T47D (cell line): ENCODE measurements at places on chromosomes 11 and 22.

DNA sequence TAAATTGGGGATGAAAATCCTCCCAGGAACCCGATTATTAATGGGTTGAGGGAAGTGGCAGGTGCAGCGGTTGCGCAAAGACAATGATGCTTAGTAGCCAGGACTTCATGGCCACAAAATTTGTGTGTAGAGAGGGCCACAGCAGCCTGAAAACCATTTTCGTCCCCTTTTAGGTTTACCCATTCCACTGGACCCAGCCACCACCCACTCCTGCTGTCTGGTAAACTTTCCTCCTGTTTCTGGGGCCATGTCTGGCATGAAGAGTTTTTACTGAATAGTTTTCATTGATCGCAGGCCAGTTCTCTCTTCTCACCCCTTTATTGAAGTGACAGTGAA lies 69.5 kb upstream of the SYT13 start:
- DNase-seq = no peak

DNA sequence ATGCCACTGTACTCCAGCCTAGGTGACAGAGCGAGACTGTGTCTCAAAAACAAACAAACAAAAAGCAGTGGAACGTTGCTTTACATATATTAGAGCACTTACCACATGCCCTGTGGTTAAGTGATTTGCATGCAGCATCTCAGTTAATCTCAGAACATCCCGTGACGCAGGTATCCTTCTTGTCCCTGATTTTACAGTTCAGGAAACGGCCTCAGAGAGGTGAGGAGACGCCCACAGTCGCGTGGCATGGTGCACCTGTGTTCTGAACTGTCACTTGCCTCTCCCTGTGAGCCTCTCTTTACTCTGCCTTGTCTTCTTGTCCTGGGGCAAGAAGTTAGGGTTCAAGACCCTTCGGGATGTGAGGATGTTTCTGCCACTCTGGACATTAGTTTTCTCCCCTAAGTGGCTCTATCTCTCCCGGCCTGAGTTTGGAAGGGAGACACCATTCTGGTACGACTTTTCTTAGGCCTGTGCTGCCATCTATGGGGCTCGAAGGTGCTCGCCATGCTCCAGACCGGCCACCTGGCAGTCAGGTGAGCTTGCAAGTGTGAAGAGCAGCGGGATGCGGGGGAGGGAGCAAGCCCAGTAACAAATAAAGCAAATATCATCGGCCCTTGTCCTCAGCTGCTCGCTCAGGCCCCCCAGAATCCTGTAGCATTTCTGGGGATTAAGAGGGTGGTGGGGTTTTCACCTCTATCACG lies 25.6 kb downstream of the YWHAH start:
- DNase-seq = peak; percentile 90

- DNase-seq = peak; percentile 79
These were observed 432 bp upstream of the GRK2 start for GRCh38 chr11:67265633-67266448.

DNA sequence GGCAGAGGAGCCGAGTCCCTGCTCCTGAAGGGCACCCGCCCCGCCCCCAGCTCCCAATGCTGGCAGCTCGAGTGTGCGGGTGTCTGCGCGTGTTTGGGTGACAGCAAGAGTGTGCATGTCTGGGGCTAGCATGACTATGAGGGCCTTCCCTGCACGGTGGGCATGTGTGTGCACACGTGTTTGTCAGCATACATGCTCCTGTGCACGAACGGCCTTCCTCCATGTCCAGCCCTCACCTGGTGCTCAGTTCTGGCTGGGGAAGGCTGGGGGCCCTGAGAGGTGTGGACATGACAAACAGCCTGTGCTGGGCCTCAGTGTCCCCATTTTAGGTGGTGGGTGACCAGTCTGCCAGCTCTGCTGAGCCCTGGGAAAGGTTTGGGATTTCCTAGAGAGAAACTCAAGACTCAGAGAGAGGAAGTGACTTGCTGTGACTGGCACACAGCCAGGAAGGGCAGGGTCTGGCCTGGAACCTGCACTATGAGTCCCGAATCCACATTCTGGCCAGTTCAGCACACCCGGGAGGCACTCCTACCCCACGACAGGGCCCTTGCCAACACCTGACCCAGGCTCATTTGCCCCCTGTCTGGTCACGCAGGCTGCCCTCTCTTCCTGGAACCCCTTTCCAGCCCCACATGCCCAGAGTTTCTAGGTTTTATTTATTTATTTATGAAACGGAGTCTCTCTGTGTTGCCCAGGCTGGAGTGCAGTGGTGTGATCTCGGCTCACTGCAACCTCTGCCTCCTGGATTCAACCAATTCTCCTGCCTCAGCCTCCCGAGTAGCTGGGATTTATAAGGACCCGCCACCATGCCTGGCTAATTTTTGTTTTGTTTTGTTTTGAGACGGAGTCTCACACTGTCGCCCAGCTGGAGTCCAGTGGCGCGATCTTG lies 3.3 kb upstream of the SHISA8 start:
- DNase-seq = peak; percentile 44

DNA sequence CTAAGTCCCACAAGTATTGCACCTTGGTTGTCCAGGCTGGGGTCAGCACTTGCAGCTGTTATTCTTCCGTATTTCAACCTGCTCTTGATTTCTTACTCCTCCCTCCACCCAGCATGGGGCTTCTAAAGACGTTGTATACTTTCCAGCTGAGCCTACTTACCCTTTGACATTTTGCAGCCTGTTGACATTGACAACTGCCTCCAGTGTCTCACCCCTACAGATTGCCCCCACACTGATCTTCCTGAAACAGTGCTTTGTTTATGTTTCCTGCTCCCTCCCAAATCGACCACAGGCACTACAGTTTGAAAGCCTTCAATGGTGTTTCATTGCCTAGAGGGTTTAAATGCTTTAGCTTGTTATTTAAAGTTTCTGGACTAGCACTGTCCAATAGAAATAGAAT lies 56.6 kb downstream of the FAM83F start:
- DNase-seq = no peak

GRCh38 chr11:30326906-30327305 lies 4.0 kb downstream of the ARL14EP start:
- DNase-seq = no peak

- DNase-seq = no peak
These were observed 268.5 kb upstream of the SYN3 start for GRCh38 chr22:33326540-33327295.

DNA sequence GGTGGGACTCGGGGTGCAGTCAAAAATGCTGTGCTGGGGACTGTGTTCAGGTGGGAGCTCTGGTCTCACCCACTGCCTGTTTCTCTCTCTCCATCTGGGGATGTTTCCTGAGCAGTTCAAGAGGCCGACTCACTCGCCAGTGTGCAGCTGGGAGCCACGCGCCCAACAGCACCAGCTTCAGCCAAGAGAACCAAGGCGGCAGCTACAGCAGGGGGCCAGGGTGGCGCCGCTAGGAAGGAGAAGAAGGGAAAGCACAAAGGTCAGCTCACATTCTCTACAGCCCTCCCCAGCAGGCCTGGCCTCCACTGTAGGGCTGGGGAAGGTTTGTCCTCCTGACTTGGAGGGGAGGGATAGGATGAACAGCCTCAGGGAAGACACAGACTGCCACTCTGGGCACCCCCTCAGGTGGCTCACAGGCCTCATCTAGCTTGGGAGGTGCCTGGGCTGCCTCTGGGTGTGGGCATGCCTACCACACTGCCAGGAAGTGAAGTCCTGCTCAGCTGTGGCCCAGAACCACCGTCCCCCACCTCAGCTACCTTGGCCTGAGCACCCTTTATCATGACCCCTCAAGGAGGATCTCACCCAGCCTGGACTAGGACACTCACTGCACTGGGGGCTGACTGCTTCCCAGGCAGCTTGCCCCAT lies 13.0 kb downstream of the TUB start:
- DNase-seq = no peak

- no peak for DNase-seq
These were observed 79.1 kb downstream of the GUCY1A2 start for GRCh38 chr11:106939157-106939556.

- no peak for DNase-seq
These were observed 82.6 kb downstream of the APIP start for GRCh38 chr11:34833602-34834001.

- no peak for DNase-seq
These were observed 9.4 kb upstream of the FBLN1 start for GRCh38 chr22:45493286-45493771.

DNA sequence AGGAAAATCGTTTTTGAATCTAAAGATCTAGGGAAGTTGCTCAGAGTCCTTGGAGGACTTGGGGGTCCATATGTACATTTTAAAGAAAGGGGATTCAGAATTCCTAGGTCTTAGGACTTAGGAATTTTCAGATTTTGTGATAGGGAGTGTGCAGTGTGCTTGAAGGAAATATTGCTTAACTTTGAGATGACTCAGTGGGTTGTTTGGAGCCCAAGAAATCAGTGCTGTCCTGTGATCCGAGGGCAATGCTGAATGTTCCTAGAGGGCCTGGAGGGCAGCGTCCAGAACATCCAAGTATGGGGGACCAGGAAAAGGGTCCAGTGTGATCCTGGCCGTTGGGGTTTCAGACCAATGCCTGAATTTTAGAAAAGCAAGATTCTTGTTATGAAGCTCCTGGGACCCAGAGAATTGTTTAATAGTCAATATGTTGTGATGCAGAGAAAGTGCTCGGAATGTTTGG lies 3.1 kb upstream of the IGF2 start:
- DNase-seq = no peak

DNA sequence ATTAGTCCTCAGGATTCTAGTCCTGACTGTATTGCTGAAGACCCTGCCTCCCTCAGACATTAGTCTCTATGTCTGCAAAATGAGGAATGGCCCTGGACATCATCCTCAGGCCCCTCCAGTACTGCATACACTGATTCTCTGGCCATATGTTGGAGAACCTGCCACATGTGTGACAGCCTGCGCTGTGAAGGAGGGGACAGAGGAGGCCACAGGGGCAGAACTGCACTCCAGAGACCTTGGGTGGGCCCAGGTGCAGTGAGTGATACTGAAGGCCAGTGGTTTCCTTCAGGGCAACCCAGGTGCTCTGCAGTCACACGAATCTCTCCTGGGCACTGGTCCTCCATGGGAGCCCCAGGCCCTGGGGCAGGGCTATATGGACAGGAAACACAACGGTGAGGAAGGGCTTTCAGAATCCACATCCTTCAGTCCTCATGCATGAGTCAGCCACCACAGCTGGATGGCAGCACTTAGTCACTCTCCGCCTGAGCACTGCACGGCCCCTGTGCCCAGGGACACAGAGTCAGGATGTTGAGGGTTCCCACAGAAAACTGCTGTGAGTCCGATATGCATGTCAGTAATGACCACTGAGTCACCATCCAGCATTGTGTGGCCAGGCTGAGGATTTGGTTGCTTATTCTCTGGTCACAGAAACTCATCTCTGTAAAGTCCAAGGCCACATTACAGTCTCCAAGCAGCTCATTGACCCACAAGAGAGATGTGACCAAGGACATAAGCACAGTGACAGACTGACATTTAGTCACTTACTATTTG lies 39.7 kb downstream of the ME3 start:
- DNase-seq = peak; percentile 39

- DNase-seq = peak; percentile 64
These were observed 99.4 kb upstream of the BLID start for GRCh38 chr11:122215244-122215992.

- DNase-seq = no peak
These were observed 50.6 kb downstream of the ME3 start for GRCh38 chr11:86621854-86622253.

- no peak for DNase-seq
These were observed 60.1 kb downstream of the PRR5L start for GRCh38 chr11:36356201-36356600.

- DNase-seq = no peak
These were observed 22.6 kb upstream of the NCR3LG1 start for GRCh38 chr11:17328871-17329494.
